Astrocyte of the spinal cord (primary cell): ENCODE measurements at places on chromosomes 1 and 21.

DNA sequence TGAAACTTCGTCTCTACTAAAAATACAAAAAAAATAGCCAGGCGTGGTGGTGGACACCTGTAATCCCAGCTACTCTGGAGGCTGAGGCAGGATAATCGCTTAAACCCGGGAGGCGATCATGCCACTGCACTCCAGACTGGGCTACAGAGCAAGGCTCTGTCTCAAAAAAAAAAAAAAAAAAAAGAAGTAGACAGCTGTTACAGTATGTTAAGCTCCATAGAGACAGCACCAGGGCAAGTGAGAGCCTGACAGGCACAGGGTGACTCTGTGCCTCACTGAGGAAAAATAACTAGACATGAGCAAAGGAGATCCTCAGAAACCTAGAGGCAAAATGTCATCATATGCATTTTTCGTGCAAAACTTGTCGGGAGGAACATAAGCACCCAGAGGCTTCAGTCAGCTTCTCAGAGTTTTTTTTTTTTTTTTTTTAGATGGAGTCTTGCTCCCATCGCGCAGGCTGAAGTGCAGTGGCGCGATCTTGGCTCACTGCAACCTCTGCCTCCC is 9.0 kb upstream of the PRDX1 start:
- no peak for DNase-seq

- no peak for DNase-seq
Measured at GRCh38 chr1:203428981-203429599, 46.5 kb upstream of the PRELP start.

- no peak for DNase-seq
Measured at GRCh38 chr1:217734973-217735372, 103.8 kb downstream of the SPATA17 start.

DNA sequence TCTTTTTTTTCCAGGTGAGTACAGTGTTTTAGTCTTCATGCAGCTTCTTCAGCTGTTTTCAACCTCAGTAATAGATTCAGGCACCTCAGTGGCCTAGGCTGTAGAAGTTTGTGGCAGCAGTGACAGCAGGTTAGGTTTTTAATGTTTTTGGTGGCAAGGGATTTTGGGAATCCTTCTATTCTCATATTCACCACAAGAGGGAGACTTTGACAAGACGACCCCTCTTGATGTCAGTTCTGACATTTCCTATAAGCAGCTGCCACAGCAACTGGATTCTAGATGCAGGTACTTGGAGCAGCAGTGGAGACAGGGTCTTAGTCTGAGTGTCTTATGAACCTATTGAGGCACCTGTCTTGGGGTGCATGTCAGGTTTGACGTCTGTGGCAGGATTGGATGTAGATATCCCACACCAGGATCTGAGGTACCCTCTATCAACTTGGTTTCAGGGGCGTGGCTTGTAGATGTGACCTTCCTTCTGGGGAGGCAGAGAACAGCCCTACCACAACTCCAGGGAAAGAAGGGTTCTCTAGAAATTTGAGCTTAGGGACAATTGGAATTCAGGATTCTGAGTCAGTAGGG is 1104.2 kb upstream of the TMPRSS15 start:
- no peak for DNase-seq

DNA sequence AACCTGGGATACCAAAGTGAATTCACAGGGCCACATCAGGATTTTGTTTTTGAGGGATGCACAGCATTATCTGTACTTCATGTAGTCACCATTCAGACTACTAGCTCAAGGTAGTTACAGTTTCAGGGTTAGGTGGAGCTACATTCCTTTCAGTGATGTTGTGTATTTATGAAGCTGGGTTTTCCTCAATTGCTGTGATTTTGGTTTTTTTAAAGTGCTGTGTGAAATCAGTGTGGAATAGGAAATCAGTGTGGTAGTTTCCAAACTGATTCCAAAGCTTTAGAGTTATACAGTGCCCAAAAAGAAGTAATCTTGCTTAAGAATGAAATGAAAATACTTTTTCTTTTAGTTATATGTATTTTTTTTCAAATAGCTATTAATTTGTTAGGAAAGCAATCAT is 95.8 kb downstream of the PKN2 start:
- no peak for DNase-seq

- DNase-seq, result no peak
Measured at GRCh38 chr1:21397813-21398188, 42.1 kb upstream of the NBPF3 start.

GRCh38 chr1:20500716-20501115 is 7.2 kb downstream of the MUL1 start:
- no peak for DNase-seq

GRCh38 chr21:29462479-29462878 is 163.8 kb downstream of the BACH1 start:
- no peak for DNase-seq

DNA sequence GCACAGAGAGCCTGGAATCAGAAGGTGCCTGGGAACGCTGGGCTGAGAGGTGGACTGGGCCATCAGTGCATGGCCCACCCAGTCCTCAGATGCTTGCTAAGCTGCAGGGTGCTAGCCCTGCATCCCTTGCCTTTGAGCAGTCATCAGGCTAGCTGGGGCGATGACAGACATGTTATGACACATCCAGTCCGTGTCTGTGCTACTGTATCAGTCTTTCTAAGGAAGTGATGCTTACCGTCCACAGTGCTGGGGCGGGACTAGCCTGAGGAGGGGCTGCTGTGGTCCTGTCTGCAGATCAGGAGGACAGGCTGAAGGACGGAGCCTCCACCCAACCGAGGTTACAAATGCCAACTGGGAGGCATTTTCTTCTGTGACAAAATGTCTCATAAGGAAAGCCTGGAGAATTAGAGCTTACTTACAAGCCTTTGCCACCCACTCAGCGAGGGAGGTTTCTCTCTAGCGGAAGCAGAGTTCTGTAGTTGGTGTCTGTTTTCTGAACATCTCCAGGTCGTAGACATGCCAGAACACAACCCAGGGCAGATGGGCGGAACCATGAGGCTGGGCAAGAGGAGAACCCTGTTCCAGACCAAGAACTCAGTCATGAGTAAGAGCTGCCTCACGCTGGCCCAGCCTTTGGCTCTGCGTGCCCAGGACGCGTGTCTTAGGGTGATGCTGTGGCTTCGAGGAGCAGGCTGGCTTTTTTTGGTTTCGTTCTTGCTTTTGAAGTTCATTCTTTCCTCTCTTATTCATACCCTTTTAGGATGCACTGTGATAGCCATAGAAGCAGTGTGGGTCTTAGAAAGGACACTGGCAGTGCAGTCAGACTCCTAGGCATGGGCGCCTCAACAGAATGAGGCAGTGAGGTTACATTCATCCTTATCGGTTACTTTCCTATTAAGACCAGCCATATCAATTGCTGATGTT is 14.3 kb downstream of the SLFNL1 start:
- DNase-seq, result no peak

DNA sequence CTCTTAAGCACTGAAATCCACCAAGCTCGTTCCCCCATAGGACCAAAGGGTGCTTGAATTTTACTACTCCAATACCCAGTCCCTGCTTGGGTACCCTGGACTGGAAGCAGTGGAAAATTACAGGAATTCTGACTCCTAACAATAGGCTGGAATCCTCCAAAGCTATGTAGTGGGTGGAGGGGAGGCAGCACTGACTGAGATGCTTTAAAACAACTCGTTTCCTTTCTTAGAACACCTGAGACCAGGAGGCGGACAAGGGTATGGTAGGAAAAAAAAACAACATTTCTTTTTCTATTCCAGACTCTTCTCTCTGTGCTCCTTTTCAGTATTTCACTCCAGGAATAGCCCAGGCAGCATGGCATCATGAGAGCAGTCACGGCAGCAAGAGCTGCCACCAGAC is 2.3 kb downstream of the PEF1 start:
- DNase-seq, result no peak

DNA sequence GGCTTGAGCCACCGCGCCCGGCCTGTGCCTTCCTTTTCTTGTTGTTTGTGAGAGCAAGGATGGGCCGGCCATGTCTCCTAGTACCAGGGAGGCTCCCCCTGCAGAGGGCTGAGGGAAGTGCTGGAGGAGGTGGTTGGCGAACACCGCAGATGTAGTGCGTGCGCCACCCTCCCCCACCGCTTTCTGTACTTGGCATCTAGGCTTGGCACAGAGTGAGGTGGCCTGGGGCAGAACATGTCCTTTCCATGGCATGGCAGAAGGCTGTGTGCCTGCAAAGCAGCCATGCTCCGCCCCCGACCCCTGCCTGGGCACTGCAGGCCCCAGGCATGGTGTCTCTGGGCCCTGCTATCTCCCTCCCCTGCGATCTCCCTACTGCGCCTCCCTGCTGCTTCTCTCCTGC is 30.7 kb downstream of the ALPL start:
- DNase-seq, result no peak

DNA sequence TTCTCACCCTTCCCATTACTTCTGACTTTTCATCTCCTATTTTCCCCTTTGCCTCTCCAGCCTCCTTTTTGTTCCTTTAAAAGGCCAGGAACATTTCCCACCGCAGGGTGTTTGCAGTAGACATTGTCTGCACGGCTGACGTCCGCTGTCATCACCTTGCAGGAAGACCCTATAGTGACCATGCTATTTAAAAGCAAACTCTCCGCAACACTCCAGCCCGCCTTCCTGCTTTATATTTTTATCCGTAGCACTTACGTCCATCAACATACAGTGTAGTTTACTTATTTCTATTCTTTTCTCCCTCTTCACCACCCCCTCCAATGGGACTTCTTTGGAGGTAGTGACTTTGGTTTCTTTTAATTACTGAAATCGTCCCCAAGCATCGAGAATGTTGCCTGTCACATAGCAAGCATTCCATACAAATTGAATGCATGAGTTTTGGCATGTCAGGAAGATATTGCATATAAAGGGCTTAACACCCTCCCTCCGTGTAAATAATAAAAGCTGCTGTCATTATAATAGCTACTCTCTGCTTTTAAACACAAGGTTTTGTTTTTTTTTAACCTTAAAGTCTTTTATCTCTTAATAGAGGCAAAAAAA is 19.8 kb downstream of the SLC25A33 start:
- DNase-seq, result no peak

DNA sequence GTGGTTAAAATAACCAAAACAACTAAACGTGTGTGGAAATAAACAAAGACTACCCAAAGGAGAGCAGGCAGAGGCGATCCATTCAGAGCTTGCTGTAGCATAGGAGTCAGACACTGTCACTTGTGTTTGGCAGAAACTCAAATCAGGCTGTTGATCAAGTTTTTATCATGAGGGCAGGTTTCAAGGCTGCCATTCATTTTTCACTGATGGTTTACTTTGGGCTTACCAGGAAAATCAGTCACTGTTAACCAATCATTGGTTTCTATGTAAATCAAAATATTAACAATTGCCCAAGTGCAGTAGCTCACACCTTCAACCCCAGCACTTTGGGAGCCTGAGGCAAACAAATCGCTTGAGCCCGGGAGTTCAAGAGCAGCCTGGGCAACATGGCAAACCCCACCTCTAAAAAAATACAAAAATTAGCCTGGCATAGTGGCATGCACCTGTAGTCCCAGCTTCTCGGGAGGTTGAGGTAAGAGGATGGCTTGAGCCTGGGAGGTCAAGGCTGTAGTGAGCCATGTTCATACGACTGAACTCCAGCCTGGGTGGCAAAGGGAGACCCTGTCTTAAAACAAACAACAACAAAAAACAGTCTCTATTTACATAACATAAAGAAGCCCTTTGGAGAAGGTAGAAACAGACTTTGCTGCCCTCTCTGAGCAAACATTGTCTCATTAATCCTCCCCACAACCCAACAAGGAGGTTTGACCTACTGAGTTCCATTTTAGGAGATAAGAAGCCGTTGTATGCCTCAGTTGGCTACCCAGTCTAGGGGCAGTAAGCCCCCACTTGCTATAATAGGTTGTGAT is 21.1 kb upstream of the ETS2 start:
- DNase-seq, result no peak

DNA sequence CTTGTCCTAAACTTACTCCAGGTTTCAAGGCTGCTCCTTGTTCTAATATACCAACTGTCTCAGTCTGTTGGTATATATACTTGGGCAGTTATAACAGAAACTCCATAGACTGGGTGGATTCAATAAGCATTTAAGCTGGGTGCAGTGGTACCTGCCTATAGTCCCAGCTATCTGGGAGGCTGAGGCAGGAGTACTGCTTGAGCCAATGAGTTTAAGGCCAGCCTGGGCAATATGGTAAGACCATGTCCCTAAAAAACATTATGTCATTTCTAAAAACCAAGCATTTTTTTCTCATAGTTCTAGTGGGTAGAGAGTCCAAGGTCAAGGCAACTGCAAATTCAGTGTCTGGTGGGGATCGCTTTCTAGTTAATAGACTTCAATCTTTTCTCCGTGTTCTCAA is 17.4 kb upstream of the CR1L start:
- no peak for DNase-seq
